ENCODE measurements at places on chromosomes 13 and 19.

DNA sequence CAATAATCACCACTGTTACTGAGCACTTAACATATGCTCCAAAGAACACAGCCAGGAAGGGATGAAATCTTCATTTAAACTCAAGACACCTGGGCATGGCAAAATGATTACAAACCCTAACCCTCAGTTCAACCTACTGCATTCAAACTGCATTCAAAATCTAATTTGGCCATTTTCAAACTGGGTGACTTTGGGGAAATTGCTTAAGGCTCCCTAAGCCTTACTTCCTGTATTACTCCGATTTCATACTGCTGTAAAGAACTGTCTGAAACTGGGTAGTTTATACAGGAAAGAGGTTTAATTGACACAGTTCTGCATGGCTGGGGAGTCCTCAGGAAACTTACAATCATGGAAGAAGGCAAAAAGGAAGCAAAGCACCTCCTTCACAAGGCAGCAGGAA lies 50.4 kb downstream of the CBY2 start:
- DNase-seq = no peak

DNA sequence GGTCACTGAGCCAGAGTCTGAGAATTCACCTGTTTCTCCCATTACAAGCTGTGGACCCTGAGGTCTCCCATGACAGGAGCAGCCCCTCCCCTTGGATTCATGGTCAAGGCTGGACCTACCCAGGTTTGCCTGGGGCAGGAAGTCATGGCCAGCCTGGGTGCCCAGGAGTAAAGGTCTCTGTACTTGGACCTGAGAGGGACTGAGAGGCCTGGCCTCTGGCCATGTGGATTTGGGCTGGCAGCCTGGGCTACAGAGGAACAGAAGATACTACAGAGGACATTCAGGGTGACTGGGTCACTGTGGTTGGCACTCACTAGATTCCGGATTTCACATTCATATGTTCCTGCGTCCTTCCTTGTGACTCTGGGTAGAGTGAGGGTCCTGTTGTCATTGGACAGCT lies 31.5 kb upstream of the CEACAM8 start:
- DNase-seq = no peak

DNA sequence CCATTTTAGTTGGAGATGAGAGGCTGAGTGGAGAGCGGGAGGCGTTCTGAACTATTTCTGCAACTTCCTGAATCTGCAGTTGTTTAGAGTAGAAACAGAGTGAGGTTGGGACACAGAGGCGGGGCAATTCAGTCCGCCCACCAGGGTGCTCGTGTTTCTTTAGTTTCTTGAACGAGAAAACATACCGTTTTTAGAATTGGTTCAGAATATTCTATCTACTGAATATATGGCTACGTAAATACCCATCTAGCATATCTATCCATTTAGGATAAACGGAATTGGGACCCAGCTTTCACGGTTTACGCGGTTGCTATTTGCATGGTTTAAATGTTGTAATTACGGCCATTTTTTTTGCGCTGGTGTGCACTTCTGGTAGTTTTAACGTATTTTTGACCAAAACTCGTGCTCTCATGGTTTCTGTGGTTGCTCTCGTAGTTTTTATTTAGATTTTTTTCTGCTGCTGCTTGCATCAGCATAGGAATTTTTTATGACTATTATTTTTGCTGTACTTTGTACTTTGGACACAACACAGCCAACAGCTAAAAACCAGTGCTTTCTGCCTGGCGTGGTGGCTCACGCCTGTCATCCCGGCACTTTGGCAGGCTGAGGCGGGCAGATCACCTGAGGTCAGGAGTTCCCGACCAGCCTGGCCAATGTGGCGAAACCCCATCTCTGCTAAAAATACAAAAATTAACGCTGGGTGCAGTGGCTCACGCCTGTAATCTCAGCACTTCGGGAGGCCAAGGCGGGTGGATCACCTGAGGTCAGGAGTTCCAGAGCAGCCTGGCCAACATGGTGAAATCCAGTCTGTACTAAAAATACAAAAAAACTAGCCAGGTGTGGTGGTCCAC lies 32.7 kb downstream of the TIMM13 start:
- DNase-seq = no peak

DNA sequence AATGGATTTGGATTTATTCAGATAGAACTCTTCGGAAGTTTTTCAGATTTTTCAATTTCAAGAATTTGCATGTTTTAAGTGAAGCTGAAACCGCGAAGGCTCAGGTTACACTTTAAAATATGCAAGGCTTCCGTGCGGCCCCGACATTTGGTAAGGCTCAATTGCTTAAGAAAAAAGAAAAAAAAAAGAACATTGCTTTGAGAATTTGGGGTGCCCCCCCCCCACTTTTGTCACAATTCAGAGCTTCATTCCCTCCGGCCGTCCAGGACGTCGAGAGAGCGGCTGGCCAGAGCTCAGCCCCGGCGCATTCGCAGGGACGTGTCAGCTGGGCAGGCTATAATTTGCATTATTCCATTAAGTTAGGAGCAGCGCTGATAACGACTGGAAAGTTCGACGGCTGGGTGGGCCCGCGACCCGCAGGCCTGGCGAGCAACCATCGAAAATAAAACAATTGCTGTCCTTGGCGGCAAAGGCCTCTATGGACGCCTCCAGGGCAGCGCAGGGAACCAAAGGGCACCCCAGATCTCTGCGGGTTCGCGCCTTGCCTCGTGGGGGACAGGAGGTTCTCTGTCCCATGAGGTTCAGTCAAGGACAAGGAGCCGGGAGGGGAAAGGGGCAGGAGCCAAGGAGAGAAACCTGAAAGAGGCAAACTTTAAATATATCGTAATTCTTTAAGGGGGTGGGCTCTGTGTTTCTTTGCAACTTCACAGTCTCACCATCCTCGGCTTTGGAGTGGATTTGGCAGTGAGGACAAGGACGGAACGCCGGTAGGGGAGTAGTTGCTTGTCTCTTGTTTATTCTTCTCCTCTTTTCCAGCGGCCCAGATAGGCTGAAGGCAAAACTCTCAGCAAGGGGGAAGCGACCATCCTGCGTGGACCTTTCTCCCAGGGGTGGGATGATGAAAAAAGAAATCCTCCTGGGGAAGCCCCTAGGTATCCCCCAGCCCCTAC lies 7.0 kb downstream of the SOX21 start:
- DNase-seq = peak; percentile 40

DNA sequence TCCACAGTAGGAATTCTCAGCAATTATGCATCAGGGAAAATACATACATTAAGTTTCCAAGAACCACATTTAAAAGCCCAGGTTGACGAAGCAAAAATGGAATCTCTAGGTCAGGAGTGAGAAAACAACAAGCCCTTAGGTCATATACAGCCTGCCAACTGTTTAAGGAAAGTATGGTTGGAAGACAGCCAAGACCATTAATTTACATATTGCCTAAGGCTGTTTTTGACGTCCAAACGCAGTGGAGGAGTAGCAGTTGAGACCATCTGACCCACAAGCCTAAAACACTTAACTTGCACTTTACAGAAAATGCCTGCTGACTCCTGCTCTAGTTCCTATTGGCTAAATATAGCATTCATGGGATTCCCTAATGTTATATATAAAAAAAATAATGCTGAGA lies 299.0 kb downstream of the ITGBL1 start:
- peak; percentile 73 for DNase-seq

- no peak for DNase-seq
These were observed 12.6 kb upstream of the TM6SF2 start for GRCh38 chr19:19285686-19286085.

DNA sequence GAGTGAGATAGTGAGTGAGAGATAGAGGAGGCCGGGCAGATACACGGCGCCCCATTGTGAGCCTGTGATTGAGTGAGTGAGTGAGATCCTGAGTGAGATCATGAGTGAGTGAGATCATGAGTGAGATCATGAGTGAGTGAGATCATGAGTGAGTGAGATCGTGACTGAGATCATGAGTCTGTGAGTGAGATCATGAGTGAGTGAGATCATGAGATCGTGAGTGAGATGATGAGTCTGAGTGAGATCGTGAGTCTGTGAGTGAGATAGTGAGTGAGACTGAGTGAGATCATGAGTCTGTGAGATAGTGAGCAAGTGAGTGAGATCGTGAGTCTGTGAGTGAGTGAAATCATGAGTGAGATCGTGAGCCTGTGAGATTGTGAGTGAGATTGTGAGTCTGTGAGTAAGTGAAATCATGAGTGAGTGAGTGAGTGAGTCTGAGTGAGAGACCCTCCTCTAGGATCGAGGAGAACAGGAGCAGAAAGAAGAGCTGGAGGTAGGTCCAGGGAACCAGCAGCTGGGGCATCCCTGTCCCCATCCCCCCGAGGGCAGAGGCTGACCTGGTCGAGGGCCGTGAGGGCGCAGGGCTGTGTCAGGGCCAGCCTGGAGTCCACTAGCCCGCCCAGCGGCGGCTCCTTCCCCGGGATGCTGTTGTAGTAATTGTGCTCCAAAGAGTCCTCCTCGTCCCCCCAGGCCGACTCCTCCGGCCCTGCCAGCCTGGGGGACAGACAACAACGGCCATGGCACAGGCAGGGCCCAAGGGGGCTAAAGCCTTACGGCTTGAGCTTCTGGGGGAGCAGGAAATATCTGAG lies 25.4 kb upstream of the C2CD4C start:
- no peak for DNase-seq

GRCh38 chr13:43391036-43391435 lies 367.6 kb downstream of the DNAJC15 start:
- DNase-seq = no peak

- DNase-seq = no peak
These were observed 55.7 kb upstream of the ZNF507 start for GRCh38 chr19:32289566-32290210.

GRCh38 chr19:5038631-5039271 lies 69.8 kb downstream of the KDM4B start:
- DNase-seq = peak; percentile 34

- DNase-seq = no peak
These were observed 426 bp downstream of the KLC3 start for GRCh38 chr19:45340899-45341453.

All from fibroblast of skin of abdomen (primary cell).